ENCODE measurements at places on chromosomes 16 and 17.

- DNase-seq: no peak
Observed at GRCh38 chr17:9676820-9677310, 31.5 kb downstream of the USP43 start.

- DNase-seq: no peak
Observed at GRCh38 chr17:77798481-77798880, 160.0 kb upstream of the TNRC6C start.

- no peak for DNase-seq
Observed at GRCh38 chr16:3789375-3790099, 72.2 kb upstream of the TRAP1 start.

- no peak for DNase-seq
Observed at GRCh38 chr16:56450275-56450985, 702 bp downstream of the NUDT21 start.

GRCh38 chr17:50966163-50966666 is 100.1 kb upstream of the TOB1 start:
- DNase-seq: no peak

DNA sequence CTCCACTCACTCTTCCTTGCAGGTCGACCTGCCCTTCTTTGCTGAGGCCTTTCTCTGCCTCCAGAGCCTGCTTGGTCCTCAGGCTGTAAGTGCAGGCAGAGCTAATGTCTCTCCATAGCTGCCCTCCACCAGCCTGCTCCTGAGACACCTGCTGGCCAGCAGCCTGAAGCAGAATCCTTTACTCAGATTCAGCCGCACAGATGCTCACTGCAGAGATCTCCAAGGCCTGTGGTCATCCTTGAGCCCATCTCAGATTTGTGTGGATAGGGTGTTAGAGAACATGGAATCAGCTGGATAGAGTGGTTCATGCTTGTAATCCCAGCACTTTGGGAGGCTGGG is 11.5 kb downstream of the DEXI start:
- no peak for DNase-seq

DNA sequence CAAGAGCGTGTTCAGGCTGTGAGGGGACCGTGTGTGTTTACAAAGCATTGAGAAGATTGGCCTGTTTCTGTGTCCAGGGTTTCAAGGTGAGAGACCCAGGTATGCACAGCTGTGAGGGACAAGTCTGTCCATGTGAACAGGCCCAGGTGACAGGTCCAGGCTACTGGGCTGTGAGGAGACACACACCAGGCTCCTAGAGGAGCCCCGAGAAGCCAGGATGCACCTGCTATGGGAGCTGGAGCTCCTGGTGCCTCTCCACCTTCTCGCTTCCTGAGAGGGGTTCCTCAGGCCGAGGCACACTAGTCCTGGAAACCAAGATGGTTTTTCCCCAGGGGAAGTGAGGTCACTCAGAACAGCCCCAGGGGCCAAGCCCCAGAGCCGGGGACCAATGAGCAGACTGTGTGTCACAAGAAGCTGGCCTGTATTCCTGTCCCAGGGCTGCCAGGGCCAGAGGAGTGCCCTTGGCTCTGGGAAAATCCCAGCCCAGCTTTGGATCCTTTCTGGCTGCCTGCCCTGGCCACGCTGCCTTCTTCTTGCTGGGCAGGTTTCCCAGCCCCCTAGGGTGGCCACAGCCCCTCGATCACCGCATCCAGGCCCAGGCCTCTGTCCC is 153.4 kb upstream of the PLCG2 start:
- DNase-seq: no peak

- DNase-seq: no peak
Observed at GRCh38 chr17:82705756-82706155, 7.3 kb upstream of the RAB40B start.

GRCh38 chr16:1579214-1579613 is 32.7 kb downstream of the IFT140 start:
- DNase-seq: no peak

GRCh38 chr16:65249768-65250167 is 127.9 kb upstream of the CDH11 start:
- no peak for DNase-seq

DNA sequence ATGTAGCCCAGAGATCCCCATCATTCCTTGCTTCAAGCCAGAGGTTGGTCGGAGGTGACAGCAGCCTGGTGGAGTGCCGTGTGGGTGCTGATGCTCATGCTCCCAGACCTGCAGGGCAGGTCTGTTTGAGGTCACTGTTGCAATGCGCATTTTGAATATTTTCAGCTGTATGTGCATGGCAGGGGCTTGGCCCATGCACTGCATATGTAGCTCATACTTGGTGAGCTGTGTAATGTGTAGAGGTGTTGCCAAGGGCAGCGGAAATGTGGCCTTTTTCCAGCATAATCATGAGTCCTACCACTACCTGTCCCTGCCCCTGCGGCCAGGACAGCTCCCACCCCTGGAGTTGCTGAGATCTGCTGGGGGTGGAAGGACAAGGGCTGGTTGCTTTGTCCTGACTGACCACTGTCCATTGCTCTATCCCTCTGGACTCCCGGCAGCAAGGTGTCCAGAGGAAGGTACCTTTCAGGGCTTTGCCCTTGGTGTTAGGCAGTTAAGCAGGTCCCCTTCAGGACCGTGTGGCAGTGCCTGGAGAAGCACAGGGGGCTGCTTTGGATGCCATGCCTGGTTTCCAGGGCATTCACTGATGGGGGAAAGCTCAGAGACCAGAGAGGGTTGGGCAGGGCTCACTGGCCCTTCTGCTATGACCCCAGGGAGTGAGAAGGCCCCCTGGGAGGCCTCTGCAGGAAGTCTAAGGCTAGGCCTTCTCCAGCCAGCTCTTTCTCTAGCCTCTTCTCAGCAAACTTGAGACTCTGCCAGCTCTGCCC is 215.2 kb downstream of the NTN1 start:
- DNase-seq: no peak

DNA sequence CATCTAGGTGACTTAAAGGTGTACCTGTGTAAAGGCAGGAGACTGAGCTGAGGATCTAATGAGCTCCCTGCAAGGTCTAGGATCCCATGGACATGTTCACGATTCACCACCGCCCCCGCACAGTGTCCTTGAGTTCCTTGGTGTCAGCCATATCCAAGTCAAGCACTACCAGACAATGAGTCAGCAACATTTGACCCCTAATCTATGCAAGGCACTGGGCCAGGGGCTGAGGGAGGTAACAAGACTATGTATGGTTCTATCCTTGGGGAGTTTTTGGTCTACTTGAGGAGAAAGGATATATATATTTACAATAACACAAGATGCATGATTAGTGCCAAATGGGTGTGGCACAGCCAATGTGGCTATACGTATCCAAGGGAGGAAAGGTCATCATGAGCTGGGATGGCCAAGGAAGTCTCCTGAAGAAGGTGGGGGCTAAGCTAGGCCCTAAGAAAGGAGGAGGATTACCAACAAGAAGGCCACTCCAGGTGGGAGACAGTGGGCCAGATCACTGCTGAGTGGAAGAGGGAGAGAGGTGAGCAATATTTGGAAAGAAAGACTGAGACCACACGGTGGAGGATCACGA is 35.0 kb downstream of the ITGB3 start:
- no peak for DNase-seq

DNA sequence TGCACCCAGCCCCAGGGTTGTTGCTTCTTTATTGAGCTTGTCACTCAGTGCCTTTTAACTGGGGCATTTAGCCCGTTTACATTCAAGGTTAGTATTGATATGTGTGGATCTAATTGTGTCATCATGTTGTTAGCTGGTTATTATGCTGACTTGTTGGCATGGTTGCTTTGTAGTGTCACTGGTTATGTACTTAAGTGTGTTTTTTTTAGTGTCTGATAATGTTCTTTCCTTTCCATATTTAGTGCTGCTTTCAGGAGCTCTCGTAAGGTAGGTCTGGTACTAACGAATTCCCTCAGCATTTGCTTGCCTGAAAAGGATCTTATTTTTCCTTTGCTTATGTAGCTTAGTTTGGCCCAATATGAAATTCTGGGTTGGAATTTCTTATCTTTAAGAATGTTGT is 33.5 kb downstream of the NF1 start:
- no peak for DNase-seq

GRCh38 chr16:83676086-83676485 is 131.7 kb upstream of the HSBP1 start:
- DNase-seq: no peak

DNA sequence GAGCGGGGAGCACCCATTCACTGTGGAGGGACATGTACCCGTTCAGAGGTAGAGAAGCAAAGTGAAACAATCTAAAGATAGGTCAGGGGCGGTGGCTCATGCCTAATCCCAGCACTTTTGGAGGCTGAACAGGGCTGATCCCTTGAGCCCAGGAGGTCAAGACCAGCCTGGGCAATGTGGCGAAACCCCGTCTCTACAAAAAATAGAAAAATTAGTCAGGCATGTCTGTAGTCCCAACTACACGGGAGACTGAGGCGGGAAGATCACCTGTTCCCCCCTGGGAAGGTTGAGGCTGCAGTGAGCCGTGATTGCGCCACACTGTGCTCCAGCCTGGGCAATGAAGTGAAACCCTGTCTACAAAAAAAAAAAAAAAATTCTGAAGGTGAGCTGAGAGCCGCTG is 21.7 kb downstream of the MYL4 start:
- no peak for DNase-seq

DNA sequence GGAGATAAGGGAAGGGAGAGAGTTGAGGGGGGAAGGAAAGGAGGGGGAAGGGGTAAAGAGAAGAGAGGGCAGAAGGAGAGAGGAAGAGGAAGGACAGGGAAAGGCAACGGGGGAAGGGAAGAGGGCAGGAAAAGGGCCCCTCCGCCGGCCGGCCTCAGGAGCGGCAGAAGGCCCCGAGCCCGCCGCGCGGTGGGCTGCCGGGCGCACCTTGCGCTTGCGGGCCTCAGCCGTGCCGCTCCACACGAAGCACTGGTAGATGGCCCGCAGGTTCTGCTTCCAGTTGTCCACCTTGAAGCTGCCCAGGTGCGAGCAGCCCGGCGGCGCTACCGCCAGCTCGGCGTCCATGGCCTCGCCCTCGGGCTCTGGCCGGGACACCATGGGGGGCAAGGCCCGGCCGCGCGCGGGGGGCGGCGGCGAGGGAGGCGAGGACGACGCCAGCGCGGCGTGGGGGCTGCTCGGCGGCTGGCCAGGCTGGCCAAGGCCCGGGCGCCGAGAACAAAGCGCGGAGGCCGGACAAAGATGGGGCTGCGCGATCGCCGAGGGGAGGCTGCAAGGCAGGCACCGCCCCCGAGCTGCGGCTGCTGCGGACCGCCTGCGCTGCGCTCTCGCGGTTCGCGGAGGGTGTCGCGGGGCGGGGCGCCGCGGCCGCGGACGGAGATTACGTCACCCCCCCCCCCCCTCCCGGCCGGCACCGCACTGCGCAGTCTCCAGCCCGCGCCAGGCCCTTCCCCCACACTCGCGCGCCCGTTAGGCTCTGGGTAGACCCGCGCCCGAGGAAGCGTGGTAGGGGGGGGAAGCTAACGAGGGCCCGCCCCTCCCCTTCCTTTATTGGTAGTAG is at the start of gene USP22:
Gene USP22 (minus strand): TSS at position 554 of the 838 bp plus-strand sequence. CDS start 176 bp downstream, at position 378.
- DNase-seq: no peak

DNA sequence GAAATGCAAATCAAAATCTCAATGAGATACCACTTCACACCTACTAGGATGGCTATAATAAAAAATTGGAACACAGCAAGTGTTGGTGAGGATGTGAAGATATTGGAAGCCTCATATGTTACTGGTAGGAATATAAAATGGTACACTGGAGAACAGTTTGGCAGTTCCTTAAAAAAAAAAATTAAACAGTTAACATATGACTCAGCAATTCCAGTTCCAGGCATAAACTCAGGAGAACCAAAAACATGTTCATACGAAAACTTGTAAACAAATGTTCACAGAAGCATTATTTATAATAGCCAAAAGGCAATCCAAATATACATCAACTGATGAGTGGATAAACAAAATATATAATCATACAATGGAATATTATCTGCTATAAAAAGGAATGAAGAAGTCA is 28.2 kb downstream of the ZNF652 start:
- no peak for DNase-seq

DNA sequence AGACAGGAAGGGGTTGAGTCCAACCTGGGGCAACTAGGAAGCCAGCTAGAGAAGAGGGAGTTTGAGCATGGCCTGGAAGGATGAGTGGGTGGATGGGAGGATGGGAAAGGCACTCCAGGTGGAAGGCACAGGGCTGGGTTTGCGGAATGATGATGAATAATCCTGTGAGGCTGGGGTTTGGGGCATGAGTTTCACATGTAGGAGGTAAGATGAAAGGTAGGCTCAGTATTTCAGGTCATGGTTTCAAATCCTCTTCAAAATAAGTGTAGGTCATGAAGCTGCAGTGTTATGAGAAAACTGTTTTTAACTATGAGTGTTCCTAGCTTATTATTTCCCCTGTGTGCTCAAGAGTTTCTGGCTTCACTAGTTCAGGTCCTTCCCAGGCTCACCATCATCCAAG is 130.3 kb downstream of the SKAP1 start:
- DNase-seq: no peak

DNA sequence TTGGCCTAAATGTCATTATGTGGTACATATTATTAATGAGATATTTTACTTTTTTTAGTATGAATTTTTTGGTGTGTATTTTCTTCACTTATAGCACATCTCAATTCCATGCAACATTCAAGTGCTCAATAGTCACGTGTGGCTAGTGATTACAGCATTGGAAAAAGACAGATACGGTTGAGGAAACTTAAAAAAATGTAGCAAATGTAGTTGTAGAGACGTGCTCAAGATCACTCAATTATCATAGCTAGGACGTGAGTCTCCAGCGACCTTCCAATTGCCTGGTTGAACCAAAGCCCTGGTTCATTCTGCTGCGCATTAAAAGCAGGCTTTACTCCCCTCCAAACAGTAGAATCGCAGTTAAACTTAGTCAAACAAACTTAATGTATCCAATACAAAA is 1.2 kb upstream of the LIG3 start:
- no peak for DNase-seq

DNA sequence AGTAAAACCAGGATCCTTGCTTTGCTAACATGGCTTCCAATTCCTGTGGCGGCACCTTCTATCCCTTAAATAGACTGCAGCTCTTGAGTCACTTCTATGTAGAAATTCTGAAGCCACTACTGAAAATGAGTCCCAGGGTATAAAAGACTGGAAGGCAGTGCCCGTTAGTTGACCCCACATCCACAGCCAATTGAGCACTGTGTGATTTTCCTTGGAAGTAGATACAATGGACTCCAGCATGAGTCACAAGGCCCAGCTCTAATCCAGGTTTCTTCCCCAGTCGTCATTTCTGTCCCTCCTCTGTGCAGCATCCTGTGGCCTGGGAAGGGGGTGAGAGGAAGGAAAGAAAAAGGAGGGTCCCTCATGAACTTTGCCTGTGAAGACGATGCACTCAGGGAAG is 69.5 kb downstream of the HLF start:
- DNase-seq: no peak

DNA sequence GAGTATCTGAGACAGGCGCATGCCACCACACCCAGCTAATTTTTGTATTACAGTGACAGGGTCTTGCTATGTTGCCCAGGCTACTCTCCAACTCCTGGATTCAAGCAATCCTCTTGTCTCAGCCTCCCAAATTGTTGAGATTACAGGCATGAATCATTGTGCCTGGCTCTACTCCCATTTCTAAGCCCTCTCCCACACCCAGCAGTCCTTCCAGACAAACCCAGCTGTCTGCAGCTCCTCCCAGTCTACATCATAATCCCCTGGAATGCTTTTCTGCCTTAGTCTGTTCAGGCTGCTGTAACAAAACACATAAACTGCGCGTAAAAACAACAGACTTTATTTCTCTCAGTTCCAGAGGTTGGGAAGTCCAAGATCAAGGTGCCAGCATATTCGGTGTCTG is 144.5 kb downstream of the GRIN2A start:
- DNase-seq: no peak

- no peak for DNase-seq
Observed at GRCh38 chr17:336110-337021, 16.2 kb downstream of the RPH3AL start.

- DNase-seq: no peak
Observed at GRCh38 chr17:74763565-74764387, 12.4 kb downstream of the NAT9 start.

All from effector CD4-positive, alpha-beta T cell (primary cell).